SJSA1 (cell line): ENCODE measurements at places on chromosomes 11 and 22. TPM values are rescaled to one million over a fixed set of nuclear protein-coding genes. Genes with fewer than 3 reads are reported as not detected.

Gene PAMR1
- 57.4 and 57.6 TPM in 2 replicates for total RNA-seq

Gene ETS1
- total RNA-seq, result 29.6 and 53.8 TPM in 2 replicates

DNA sequence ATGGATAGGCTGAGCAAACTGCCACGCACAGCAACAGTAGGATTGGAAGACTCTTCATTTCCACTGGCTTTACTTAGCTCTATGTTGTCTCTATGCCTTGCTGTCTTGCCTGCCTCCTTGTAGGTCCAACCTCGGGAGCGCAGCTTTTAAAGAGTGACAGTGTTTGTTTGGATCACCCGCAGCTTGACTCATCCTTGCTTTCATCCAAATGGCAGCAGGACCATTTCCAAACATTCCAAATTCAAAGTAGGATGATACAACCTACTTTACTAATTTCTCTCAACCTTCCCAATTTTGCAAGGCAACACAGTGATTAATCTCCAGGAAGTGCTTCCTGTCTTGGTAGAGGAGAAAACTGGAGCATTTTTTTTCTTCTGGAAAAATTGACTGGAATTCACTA lies at the start of gene MMP3:
Gene MMP3, minus strand, starts transcription at position 121 of the 400 bp plus-strand sequence. Its CDS starts 63 bp downstream, at position 58.
- no peak for DNase-seq

DNA sequence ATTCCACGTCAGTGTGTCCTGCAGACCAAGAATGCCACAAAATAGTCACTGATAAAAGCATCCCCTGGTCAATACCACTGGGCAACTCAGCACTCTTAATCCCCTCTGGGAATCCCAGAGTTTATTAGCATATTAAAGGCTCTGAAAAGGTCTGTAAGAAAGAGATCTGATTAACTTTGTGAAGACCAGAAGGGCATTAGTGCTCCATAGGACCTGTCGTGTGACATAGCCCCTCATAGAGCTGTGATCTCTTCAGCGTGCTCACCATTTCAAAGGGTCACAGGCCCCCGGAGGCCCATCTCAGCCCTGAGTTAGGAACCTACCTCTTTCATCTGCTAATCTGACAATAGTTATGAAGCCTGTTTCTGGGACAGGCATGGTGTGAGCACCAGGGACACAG lies 299.2 kb downstream of the MN1 start:
- DNase-seq, result no peak

DNA sequence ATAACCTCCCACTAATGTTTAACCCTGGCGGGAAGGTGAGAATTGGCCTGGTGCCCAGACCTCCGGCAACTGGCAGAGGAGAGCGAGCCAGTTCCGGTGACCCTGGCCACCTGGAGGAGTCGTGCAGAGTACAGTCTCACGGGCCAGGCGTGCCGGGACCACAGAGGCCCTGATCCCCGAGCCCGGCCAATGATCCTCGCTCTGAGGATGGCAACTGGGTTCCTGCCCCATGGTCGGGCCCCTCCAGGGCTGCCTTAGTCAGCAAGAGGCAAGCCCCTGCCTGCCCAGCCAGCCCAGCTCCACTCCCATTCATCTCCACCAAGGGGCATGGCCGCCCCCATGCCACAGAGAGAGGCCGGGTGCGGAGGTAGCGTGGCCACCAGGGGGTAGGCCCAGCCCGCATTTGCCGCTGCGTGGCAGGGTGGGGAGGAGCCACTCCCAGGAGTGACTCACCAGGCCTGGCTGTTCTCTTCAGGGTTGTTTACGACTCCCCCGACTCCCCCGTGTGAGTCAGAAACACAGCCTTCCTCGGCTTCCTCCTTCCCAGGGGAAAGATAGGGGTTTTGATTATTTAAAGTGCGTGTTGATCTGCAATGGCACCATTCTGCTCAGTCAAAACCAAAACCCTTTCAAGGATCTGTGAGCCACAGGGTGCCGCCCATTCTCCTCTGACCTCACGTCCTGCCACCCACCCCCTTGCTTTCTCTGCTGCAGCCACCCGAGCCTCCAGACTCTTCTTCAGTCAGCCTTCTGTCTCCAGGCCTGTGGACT lies at the start of gene SLC25A45:
Gene SLC25A45, minus strand, starts transcription at position 614 of the 771 bp plus-strand sequence. CDS start 695 bp downstream, outside the sequence.
- DNase-seq, result peak; percentile 100

GRCh38 chr11:65934014-65934413 lies 11.3 kb upstream of the TSGA10IP start:
- no peak for DNase-seq

DNA sequence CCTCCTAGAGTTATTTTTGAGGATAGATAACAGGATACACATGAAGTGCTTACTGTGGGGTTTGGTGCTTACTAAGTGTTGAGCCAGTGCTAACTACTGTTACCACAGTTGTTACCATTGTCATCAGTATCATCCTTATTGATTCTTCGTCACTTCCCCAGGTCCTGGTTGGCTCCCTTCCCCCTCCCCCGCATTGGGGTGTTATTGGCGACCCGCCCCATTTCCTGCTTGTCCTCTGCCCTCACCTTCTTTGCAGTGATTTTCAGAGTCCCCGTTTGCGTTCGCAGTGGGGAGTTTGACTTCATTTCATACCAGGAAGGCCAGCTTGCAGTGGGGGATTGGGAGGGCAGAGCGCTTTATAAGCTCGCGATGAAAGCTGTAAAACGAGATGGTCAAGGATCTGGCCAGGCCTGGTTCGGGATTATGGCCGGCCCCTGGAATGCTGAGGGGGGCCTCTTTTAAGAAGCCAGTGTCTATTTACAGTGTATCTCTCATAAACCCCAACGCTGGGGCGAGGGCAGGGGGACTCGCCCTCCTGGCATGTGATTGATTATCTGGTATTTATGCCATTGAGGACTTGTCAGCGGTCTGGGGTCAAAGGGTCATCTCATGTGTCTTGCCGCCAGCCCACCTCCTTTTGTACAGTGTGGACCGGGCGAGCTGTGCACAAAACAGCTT lies 84.6 kb upstream of the NNMT start:
- no peak for DNase-seq

GRCh38 chr11:122028036-122028435 lies 88.0 kb downstream of the BLID start:
- no peak for DNase-seq

- peak; percentile 70 for DNase-seq
Observed at GRCh38 chr11:130787092-130787616, 129.1 kb downstream of the SNX19 start.

DNA sequence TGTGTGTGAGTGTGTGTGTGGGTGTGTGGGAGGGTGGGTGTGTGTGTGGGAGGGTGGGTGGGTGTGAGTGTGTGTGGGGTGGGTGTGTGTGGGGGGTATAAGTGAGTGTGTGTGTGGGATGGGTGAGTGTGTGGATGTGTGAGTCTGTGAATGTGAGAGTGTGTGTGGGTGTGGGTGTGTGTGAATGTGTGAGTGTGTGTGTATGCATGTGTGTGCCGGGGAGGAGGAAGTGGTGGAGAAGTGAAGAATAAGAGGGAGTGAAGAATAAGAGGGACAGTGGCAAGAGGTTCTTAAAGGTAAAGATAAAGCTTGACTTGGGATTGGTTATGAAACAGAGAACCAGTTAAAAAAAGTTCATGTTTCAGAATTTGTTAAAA lies 54.0 kb downstream of the PRR5L start:
- no peak for DNase-seq

Gene HTR3B
- total RNA-seq, result not detected in 2 replicates

Gene MUC5AC
- 0.03 TPM in 1 of 2 replicates, not detected in the other for total RNA-seq

Gene ADM
- total RNA-seq, result 6.2 and 9.2 TPM in 2 replicates

GRCh38 chr11:64263947-64264317 lies 12.6 kb downstream of the PLCB3 start:
- no peak for DNase-seq

DNA sequence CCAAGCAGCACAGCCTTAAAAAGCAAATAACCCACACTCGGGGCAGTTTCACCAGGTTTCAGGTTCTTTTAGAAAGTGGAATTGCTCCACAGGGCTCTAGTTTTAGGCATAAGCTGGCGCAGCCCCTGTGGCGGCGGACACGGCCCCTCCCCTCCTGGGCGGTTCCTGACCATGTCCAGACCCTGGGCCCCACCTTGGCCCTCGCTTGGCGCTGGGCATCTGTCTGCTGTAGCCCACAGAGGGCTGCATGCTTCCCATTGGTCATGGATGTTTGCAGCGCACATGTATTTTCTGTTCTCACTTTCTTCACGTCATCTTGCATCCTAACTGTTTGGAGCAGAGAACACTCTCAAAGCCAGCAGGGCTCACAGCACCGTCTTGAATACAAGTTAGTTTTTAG lies 244.3 kb downstream of the BRD1 start:
- DNase-seq, result no peak

DNA sequence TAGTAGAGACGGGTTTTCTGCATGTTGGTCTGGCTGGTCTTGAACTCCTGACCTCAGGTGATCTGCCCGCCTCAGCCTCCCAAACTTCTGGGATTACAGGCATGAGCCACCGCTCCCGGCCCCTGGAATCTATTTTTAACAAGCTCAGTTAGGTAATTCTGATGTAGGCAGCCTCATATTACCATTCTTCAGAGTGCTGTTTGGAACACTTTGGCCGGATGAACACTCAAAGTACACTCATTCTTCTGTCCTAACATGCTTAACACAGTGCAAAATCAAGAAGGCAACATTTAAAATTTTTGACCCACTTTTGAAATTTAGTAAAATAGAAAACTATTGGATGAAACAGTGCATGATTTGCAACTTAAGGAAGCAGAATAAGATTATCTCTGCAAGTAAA lies 586.7 kb upstream of the CHORDC1 start:
- no peak for DNase-seq

GRCh38 chr11:69912161-69912910 lies 93.1 kb upstream of the FGF3 start:
- DNase-seq, result no peak

DNA sequence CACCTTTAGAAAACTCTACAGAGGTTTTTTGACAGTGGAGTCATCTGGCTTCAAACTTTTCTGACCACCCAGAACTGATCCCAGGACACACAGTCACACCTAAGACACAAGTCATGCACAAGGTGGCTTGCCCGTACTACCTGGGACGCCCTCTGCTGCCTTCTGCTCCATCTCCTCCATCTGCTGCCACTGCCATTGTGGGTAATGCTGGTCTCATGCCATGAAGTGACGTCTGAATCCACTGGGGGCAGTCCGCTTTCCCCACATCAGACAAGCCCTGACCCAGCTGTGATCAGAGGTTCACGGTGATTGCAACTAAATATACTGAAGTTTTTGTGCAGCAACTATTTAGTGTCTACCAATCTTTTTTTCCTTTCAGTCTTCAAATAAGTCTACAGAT lies 5.4 kb upstream of the NDUFS8 start:
- no peak for DNase-seq

DNA sequence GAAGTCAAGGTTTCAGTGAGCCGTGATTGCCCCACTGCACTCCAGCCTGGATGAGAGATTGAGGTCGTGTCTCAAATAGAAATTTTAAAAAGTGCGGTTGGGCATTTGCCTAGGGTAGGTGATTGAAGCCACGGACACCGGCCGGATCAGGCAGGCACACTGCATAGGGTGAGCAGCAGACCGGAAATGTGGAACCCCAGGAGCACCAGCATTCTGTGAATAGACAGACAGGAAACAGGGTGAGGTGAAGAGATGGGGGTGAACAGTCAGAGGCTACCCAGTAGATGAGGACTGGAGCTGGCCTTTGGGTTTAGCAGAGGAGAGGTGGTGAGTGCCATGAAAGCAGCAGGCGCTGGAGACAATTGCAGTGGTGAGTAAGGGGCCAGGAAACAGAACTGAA lies 43.5 kb downstream of the PPFIA1 start:
- no peak for DNase-seq

DNA sequence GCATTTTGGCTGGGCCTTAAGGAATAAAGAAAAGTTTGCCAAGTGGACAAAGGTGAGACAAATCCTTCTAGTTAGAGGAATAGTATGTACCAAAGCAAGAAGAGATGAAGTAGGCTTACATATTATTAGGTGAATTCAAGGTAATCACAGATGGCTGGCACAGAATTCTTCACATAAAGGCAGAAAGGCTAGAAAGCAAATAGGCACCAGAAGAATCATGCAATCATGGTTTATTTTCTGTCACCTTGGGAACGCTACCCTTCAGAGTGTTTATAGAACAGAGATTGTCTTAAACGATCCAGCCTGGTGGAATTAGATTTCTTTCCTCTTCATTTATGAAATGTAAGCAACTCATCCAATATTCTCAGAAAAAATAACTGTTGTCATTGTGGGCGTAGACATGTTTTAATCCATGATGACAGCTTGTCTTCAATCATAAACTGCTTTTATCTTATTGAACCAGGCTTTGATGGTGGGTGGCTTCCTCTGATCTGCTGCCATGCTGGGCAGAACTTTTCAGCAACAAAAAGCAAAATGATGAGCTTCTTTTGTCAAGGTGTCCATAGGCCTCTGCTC lies 49.0 kb upstream of the CSNK2A3 start:
- DNase-seq, result no peak

DNA sequence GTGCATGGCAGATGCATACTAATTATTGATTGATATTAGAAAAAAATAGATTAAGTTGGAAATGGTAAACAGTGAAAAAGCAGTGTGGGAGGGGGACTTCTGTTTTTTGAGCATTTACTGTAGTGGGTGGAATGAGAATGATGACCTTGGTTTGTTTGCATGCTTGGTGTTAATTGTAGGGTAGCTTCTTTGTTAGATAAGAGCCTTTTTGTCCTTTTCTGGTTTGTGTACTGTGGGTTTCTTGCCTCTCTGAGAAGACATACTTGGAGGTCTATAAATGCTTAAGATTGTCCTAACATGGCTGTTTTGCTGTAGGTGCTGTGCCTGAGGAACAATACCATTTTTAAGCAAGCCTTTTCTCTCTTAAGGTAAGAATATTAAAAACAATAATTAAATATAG lies 17.0 kb downstream of the MRPL48 start:
- DNase-seq, result no peak

DNA sequence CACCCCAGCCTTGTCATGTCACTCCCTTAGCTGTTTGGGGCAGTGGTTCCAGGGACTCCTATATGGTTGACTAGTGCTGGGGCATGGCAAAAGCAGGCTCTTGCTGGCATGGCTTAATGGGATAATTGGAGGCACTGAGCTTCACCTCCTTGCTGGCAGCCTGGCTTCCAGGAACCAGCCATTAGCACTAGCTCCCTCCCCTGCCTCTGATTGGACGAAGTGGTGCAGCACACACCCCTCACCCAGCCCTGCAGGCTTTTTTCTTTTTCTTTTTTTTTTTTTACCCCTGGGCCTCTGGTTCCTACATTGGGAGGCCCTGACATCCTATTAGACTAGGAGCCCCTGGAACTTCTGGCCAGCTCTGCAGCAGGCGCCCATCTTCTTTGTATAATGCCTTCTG lies 18.6 kb downstream of the PHLDB1 start:
- no peak for DNase-seq

- peak; percentile 76 for DNase-seq
Observed at GRCh38 chr11:58616594-58616993, 5.9 kb upstream of the CNTF start.

GRCh38 chr11:33475993-33476392 lies 218.8 kb downstream of the HIPK3 start:
- DNase-seq, result no peak

- DNase-seq, result no peak
Observed at GRCh38 chr11:34957206-34957605, 40.8 kb downstream of the PDHX start.

Gene CASP4
- 75.6 and 91.8 TPM in 2 replicates for total RNA-seq
